Left ventricle myocardium inferior (tissue), 1 donor: ENCODE measurements at places on chromosomes 5 and 9.

GRCh38 chr5:68463606-68464005, 248.1 kb downstream of the PIK3R1 start:
- DNase-seq, result no peak

- DNase-seq, result no peak
Observed at GRCh38 chr9:92463387-92463786, 18.9 kb downstream of the ASPN start.

DNA sequence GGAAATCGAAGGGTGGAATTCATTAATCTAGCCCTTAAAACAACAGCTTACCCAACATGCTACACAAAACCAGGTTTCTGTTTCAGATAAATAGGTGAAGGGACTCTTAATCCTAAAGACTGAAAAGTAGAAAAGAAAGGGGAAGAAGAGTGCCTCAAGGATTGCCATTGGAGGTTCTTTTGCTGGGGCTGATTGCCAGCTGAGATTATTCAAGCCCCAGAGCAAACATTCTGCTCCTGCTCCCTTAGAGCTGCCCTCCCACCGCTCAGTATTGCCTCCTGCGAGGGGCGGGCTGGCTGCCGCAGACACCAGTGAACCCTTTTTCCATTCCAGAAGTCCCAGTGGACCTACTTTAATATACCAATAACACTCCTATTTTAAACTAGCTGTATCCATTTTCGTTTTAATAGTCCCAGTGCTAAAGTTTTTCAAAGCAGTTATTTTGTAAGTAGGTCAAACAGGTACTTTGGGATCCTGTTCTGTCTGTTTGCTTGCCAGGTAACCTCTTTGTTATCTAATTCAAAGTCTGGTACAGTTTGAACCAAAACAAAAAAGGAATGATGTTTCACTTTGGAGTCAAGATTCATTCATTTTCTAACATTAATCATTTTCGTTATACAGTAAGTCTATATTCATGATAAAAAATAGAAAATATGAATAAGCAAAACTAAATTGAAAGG, 38.6 kb downstream of the HMGCS1 start:
- DNase-seq, result no peak

DNA sequence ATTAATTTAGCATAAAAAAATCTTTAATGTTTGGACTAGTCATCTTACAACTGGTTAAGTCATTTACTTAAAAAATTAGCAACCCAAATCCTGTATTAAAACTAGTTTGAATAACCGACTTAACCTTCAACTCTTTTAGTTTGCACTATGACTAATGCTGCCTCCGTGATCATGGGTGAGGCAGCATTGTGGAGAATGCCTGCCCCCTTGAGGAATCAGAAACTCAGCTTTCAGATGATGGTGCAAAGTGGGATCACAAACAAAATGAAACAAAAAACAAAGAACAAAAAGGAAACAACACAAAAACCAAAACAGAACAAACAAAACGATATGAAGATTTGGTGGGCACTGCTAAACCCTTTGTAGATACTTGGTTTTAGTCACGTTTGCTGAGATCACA, 127.0 kb upstream of the PALM2AKAP2 start:
- DNase-seq, result no peak

- no peak for DNase-seq
Observed at GRCh38 chr5:52895572-52896413, 93.4 kb upstream of the ITGA2 start.

DNA sequence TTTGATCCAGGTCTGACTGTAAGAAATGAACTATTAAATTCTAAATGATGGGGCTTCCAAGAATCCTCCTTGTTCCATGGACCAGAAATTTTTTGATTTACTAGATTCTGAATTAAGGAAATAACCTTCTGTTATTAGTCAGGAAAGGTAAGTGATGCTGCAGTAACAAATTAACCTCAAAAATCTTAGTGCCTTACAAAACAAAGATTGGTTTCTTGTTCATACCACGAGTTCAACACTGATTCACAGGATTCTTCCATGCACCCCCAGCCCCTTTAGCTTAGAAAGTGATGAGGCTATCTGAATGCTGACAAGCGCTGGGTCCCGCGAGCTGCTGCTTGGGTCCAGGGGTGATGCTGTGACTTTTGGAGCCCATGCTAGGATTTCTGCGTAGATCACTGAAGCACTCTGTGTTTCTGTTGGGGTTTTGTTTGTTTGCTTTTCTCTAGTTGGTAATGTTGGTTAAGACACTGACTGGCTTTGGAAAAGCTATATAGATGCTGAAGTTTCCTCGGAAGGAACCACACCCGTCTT, 52.3 kb downstream of the COL15A1 start:
- DNase-seq, result no peak

GRCh38 chr5:138105709-138106108, 21.9 kb downstream of the WNT8A start:
- DNase-seq, result no peak

DNA sequence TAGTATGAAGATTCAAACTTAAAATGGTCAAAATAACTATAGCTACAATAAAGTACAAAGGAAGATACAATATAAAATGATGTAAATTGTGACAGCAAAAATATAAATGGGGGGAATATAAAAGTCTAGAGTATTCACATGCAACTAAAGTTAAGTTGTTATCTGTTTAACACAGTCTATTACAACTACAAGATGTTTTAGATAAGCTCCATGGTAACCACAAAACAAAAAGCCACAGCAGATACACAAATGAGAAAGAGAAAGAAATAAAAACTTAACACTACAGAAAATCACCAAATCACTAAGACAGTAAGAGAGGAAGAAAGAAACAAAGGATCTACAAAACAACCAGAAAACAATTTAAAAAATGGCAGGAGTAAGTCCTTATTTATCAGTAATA, 17.0 kb upstream of the SH3TC2 start:
- no peak for DNase-seq

DNA sequence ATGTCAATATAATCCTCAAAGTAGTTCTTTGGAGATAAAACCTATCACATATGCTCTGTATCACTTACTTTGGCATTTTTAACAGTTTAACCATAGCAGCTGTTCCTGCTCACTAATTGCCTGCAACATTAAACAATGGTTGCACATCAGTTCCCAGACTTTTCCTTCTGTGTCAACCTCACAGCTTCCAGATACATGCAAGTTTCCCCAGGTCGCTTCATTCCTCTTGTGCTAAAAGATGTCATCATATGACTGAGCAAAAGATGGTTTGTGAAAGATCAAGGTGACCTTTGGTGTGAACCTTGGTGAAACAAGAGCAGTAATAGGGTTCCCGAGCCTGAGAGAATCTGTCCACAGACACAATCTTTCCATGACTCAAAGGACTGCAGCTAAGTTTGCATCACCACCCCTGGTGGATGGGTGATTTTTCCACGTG, 500.4 kb upstream of the PAPPA start:
- no peak for DNase-seq

GRCh38 chr5:146560205-146560812, 44.3 kb upstream of the GPR151 start:
- no peak for DNase-seq

DNA sequence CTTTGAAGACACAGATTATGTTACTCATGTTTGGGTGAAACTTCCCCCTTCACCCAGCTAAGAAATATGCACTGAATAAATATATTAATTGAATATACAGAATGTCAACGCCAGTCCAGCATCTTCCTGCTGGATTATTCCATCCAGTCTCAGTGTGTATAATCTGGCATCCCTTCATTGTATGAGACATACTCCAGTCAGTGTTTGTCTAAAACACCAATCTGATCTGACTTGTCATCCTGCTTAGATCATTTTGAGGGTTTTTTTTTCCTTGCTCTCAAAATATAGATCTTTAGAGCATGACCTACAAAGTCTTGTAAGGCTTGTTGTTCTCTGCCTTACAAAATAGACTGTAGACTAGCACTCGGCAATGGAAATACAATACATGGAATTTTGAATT, 195.1 kb downstream of the SMARCA2 start:
- DNase-seq, result no peak
